ENCODE measurements at places on chromosomes 4 and X.

- no peak for DNase-seq
Measured at GRCh38 chr4:4914059-4914820, 54.8 kb downstream of the MSX1 start.

DNA sequence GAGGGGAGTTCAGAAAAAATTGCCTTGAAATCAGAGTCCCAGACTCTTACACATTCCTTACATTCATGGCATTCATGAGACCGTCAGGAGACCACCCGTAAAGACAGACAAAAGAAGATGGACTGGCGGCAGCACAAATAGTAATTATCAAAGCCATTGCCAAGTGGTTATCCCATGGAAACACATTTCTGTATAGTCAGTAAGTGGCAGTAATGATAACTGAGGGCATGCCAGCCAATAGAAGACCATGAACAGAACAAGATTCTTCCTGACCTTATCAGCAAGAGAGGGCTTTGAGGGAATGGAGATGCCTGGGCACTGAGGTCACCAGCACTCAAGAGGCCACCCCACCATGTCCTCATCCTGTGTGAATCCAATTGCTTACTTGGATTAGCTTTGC, 121.7 kb upstream of the HCCS start:
- DNase-seq, result no peak

GRCh38 chrX:130714135-130714534, 188.9 kb downstream of the ENOX2 start:
- no peak for DNase-seq

DNA sequence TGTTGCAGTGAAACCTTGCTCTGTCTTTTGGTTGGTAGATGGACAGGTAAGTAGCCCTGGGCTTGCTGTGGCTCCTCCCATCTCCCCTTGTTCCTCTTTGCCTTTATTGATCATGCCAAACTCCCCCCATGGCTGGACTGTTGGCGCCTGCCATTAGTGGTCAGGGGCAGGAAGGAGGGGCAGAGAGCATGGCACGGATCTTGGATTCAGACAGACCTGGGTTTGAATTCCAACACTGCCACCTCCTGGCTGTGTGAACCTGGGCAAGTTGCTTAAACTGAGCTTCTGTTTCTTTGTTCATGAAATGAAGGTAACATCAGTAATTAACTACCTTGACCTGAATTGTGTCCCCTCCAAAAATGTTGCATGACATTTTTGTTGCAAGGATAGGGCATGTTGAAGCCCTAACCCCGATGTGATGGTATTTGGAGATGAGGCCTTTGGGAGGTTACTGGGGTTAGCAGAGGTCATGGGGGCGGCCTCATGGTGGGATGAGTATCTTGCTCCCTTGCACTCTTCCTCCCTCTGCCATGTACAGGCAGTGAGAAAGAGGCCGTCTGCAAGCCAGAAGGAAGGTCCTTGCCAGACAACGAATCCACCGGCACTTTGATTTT, 6.0 kb downstream of the SLC2A9 start:
- DNase-seq, result no peak

GRCh38 chrX:103311399-103311780, 600 bp upstream of the BEX2 start:
- DNase-seq, result no peak

DNA sequence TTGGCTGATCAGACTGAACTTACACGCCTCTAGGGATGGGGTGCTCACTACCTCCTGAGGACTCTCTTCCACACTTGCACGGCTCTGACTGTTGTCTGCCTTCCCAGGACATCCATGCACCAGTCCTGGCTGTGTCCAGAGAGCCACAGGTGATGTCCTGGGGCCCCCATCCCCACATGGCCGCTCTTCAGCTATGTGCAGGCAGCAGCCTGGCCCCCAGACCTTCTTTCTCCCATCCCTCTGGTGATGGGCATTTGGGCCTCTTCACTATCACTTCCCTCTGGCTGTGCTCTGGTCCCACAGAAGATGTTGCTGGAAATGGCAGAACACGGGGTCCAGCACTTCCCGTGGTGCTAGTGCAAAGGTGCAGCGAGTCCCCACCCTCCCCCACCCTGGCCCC, 40.9 kb upstream of the HMX1 start:
- DNase-seq, result no peak

GRCh38 chrX:132968296-132968949, 10.0 kb upstream of the HS6ST2 start:
- no peak for DNase-seq
